ENCODE measurements at places on chromosomes 5 and 9.
A peak's percentile ranks its signal among the peaks of the same experiment; 100 is the strongest.

- no peak for DNase-seq
Measured at GRCh38 chr5:137252512-137252911, 246.6 kb downstream of the SPOCK1 start.

DNA sequence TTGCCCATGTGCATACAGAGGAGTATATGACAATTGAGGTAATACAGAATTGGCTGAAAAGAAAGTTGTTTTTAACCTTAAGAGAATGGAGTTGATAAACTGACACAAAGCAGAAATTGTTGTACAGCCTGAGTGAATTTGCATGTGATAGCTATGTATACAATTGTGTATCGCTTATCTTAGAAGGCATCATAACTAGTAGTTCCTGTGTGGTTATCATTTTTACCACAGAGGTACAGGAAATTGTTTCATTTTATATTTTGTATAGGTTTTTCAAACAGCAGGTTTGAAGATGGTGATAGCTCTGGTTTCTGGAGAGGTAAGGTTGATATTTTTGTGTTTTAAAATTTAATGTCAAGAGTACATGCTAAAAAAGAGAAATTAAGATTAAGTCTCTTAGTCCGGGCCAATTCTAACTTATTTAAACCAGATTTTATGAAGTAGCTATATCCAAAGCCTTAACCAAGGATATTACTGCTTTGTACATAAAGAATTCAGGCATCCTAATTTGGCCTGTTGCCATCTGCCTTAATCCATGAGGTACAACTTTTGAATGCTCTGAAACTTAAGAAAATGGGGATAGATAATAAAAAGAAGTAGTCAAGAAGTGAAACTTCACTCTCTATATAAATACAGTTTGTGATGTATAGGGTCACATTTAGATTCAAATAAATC is 26.0 kb downstream of the DDX4 start:
- DNase-seq, result no peak

DNA sequence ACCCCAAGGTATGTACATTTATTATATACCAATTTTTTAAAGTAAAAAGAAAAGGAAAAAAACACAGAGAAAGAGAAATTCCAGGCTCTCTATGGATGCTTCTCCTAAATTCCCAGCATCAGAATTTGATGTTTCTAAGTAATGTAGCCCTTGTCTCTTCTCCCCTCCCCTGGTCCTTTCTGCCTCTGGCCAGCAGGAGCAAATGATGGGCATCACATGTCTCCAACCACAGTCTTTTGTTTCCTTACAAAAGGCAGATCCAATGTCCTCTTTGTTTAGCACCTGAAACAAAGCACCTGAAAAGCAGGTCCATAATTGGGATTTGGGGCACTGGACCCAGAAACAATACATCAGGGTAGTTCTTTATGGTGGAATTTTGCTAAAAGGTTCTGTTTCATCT is 50.4 kb upstream of the APC start:
- no peak for DNase-seq

- peak; percentile 87 for DNase-seq
Measured at GRCh38 chr9:88534456-88535225, at the start of gene NXNL2. Gene NXNL2 (plus strand): TSS chr9:88535178. CDS start chr9:88535435, 257 bp downstream.

All from SJSA1 (cell line).